GM12865 (cell line): ENCODE measurements at places on chromosomes 13 and 19.
A peak's percentile ranks its signal among the peaks of the same experiment; 100 is the strongest.

- peak; percentile 44 for DNase-seq
These were observed 115.4 kb upstream of the TMTC4 start for GRCh38 chr13:100789968-100790367.

- DNase-seq: no peak
These were observed 26.9 kb downstream of the SULT2B1 start for GRCh38 chr19:48578891-48579290.

DNA sequence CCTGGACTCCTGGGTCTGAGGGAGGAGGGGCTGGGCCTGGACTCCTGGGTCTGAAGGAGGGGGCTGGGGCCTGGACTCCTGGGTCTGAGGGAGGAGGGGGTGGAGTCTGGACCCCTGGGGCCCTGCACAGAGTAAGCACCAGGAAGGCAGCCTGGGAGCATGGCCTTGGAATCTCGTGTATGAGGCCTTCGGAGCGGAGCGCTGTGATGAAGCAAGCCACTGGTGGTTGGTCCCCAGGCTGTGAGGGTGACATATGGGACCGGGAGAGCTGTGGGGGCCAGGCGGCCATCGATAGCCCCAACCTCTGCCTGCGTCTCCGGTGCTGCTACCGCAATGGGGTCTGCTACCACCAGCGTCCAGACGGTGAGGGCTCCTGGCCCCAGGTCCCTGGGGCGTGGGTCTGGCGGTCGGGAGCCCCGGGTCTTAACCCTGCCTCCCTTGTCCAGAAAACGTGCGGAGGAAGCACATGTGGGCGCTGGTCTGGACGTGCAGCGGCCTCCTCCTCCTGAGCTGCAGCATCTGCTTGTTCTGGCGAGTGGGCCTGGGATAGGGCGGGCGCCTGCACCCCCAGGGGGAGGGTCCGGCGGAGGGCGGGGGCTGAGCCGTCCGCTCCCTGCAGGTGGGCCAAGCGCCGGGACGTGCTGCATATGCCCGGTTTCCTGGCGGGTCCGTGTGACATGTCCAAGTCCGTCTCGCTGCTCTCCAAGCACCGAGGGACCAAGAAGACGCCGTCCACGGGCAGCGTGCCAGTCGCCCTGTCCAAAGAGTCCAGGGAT, 918 bp downstream of the TMEM190 start:
- DNase-seq: no peak

GRCh38 chr19:12796146-12797071, 5.1 kb downstream of the JUNB start:
- DNase-seq: peak; percentile 83

DNA sequence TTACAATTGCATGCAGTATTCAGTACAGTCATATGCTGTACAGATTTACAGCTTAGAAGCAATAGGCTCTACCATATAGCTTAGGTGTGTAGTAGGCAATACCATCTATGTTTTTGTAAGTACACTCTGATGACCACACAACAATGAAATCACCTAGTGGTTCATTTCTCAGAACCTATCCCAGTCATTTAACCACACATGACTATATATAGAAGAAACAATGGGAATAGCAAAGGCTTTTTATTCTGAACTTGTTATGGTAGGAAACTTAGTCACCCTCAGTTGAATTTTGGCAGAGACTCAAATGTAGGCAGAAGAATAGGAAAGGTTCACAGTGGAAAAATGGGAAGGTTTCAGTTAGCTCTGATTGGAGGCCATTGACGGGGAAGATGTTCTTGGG, 1075.1 kb upstream of the MIR17HG start:
- no peak for DNase-seq

- DNase-seq: no peak
These were observed 7.9 kb downstream of the MLLT1 start for GRCh38 chr19:6271721-6272410.

DNA sequence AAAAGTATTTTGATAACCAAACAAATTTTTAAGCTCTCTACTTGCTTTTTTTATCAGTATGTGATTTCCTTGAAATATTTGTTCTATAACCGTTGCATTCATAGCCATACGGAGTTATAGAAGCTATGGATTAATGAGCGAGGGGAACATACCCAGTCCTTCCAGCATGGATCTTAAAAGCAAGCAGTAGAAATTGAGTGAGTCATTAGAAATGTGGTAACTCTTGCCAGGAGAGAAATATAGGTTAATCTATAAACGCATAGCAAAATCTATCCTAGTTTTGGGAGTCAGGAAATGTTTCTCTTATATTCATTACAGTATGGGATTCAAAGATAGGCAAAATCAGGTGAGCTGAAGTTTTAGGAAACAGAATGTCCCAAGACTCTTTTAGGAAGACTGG, 507.4 kb downstream of the DACH1 start:
- DNase-seq: no peak

GRCh38 chr13:22086597-22087330, 415.9 kb downstream of the FGF9 start:
- no peak for DNase-seq

GRCh38 chr19:46202872-46203860, 26.4 kb upstream of the IGFL1 start:
- DNase-seq: no peak

DNA sequence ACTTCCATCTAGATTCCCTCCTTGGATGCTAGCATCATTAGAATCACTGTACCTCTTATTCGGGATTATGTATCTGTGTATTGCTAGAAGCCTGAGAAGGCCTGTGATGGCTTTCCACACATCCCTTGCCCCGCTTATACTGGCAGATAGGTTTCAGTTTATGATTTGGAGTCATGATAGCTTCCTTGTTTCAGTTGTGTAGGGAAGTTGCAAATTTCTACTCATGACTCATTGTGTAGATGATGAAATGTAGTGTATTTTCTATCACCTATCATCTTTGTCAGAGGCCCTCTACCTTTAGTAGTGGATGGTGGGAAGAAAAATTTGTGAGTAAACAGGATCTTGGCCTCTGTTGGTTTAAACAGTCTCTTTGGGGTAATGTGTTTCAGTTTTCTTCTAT, 165.2 kb downstream of the GGACT start:
- no peak for DNase-seq

- no peak for DNase-seq
These were observed 6.4 kb upstream of the TMC4 start for GRCh38 chr19:54179262-54179852.

- no peak for DNase-seq
These were observed 4.0 kb upstream of the ZNF57 start for GRCh38 chr19:2896694-2897093.

GRCh38 chr13:28475916-28476725, 18.8 kb downstream of the FLT1 start:
- DNase-seq: no peak

GRCh38 chr13:110293649-110294048, 13.3 kb downstream of the COL4A1 start:
- DNase-seq: no peak

GRCh38 chr19:11499890-11500420, 5.7 kb downstream of the ZNF653 start:
- no peak for DNase-seq

- DNase-seq: no peak
These were observed 47.6 kb downstream of the N4BP2L2 start for GRCh38 chr13:32491028-32491427.

DNA sequence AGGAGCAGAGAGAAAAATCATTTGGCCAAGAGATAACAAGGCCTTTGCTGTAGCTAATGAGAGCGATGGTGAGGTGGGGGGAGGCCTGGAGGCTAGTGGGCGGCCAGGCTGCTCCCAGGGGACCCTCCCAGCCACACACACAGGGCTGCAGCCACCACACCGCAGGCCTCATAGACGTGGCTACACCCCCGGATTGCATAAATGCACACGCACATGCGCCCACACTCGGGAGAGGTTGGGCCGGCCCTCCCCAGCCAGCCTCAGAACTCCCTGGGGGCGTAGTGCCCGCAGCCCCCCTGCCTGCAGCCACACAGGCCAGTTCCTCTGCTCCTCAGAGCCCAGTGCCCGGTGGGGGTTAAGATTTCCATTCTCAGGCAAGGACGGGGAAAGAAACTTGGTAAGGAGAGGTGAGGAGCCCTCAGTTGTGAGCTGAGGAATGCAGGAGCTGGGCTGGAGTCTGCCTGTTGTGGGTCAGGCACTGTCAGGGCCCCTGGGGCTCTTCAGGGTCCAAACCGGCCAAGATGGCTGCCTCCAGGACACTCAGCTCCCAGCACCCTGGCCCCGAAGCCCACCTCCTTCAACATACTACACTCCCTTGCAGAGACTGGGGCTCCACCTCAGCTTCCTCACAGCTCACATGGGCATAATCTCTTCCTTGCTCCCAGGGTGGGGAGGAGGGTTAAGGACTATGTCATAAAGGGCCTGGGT, 8.0 kb downstream of the PTH2 start:
- peak; percentile 63 for DNase-seq

- no peak for DNase-seq
These were observed 193.6 kb downstream of the COL4A1 start for GRCh38 chr13:110113284-110113764.

DNA sequence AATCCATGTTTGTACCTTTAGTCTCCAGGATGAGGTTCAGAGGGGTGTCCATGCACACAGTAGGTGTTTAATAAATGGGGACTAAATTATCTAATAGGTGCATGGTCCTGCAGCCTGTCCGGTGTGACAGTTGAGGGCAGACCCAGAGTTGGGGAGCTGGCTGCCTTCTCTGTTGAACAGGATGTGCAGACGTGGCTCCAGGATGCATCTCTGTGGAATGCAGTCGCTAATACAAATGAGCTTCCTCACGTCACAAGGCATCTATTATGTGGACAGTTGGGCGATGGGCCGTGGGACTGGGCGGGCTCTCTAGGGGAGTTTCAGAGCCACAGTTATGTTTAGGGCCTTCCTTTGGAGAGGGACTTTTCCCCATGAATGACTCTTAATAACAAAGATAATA, 71.0 kb downstream of the SIPA1L3 start:
- peak; percentile 77 for DNase-seq
